Spleen (tissue), 13 donors: ENCODE measurements at places on chromosomes 2 and 18. TPM values are rescaled to one million over a fixed set of nuclear protein-coding genes. Genes with fewer than 3 reads are reported as not detected.

Gene IL37
- not detected for total RNA-seq

Gene MYO7B
- 48.9 TPM for total RNA-seq

Gene STPG4
- 0.89 TPM for total RNA-seq

Gene RNF152
- total RNA-seq = 5.9 TPM

Gene MOCOS
- 1.0 TPM for total RNA-seq

Gene PROKR1
- total RNA-seq = not detected

GRCh38 chr2:10392951-10393639 is 55.0 kb downstream of the ODC1 start:
- no peaks in the 10 kb centered on the region for H3K36me3 ChIP-seq
- H3K27me3 ChIP-seq = no peaks in the 10 kb centered on the region
- H3K4me3 ChIP-seq = no peak overlapping the region
- peak overlapping the region; percentile 31 for H3K27ac ChIP-seq
- DNase-seq = no peak
- H3K4me1 ChIP-seq = peaks cover 13% of the 10 kb centered on the region

- no peak overlapping the region for H3K4me3 ChIP-seq
- no peaks in the 10 kb centered on the region for H3K27me3 ChIP-seq
- DNase-seq = no peak
- no peaks in the 10 kb centered on the region for H3K36me3 ChIP-seq
- no peak overlapping the region for H3K27ac ChIP-seq
These were observed 898.1 kb downstream of the EPHA4 start for GRCh38 chr2:220674033-220674432.

GRCh38 chr2:19140463-19141208 is 217.8 kb downstream of the OSR1 start:
- no peaks in the 10 kb centered on the region for H3K4me1 ChIP-seq
- no peaks in the 10 kb centered on the region for H3K27me3 ChIP-seq
- no peaks in the 10 kb centered on the region for H3K36me3 ChIP-seq
- H3K4me3 ChIP-seq = no peak overlapping the region
- no peak overlapping the region for H3K27ac ChIP-seq

GRCh38 chr2:240213476-240214421 is 73.3 kb upstream of the OTOS start:
- H3K27ac ChIP-seq = no peak overlapping the region
- DNase-seq = peak; percentile 65
- H3K27me3 ChIP-seq = peaks cover 14% of the 10 kb centered on the region
- H3K36me3 ChIP-seq = no peaks in the 10 kb centered on the region
- H3K4me1 ChIP-seq = no peaks in the 10 kb centered on the region

- no peaks in the 10 kb centered on the region for H3K36me3 ChIP-seq
- no peak overlapping the region for H3K27ac ChIP-seq
- no peak overlapping the region for H3K4me3 ChIP-seq
- DNase-seq = no peak
- no peaks in the 10 kb centered on the region for H3K4me1 ChIP-seq
These were observed 233.4 kb downstream of the AGPS start for GRCh38 chr2:177625744-177626650.

DNA sequence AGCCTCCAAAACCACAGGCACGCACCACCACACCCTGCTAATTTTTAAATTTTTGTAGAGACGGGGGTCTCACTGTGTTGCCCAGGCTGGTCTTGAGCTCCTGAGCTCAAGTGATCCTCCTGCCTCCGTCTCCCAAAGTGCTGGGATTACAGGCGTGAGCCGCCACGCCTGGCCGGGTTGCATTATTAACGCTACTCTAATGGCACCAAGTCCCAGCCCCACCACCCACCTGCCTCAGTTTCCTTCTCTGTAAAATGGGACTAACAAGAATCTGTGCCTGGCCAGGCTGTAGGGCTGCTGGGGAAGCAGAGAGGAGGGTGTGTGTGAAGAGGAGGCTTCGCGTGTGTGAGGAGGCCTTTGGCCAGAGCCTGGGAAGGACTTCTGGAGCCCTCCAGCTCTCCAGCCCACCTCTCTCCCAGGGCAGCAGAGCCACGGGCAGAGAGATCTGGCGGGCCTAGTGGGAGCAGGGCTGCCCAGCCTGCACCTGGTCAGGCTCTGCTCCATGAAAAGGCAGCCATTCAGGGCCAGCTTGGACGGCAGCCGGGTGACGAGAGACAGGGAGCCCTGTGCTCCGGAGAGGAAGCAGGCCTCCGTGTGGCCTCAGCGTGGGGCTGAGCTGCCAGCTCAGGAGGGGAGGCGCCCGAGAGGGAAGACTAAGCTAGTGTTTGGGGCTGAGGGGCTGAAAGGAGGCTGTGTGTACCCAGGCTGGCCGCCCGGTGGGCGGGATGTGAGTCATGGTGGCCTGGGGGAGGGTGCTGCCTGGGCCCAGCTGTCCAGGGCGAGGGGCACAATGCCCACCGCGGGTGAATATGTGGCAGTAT is 7.4 kb upstream of the B3GNT7 start:
- no peak for DNase-seq
- no peak overlapping the region for H3K4me3 ChIP-seq
- no peaks in the 10 kb centered on the region for H3K36me3 ChIP-seq
- H3K27ac ChIP-seq = no peak overlapping the region
- peaks cover 31% of the 10 kb centered on the region for H3K4me1 ChIP-seq
- no peaks in the 10 kb centered on the region for H3K27me3 ChIP-seq

GRCh38 chr2:179252423-179252822 is 12.2 kb downstream of the SESTD1 start:
- H3K4me3 ChIP-seq = no peak overlapping the region
- H3K27me3 ChIP-seq = no peaks in the 10 kb centered on the region
- no peak overlapping the region for H3K27ac ChIP-seq
- peaks cover 46% of the 10 kb centered on the region for H3K4me1 ChIP-seq

DNA sequence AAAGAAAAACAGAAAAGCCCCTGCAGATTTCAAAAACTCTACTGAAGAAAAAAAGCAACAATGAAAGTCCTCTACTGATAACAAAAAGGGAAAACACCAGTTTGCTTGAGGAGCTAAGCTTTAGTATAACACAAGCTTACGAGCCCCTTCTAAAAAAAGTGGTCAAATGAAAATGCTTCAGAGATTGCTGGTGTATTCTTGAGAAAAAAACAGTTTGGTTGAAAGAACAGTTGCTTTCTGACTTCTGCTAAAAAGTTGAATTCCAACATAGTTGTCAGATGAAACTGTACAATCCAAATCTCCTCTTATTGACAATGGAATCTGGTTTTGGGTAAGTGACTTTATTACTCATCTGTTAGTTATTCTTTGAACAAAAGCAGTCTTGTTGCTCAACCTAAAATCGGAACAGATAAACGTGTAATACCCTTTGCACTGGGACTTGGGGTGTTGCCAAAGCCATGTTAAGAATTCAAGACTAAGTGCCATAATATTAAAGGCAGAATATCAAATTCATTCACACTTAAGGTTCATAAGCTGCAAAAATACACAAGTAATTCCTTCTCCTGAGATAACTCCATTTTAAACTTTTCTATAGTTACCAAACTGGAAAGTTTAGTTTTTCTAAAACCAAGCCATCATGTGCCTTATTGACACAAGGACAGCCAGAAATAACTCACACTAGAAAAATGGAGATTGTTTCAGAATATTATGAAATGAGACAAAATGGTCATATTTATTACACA is 45.3 kb upstream of the SPAG16 start:
- DNase-seq = no peak
- H3K27me3 ChIP-seq = peaks cover 3% of the 10 kb centered on the region
- no peak overlapping the region for H3K27ac ChIP-seq

DNA sequence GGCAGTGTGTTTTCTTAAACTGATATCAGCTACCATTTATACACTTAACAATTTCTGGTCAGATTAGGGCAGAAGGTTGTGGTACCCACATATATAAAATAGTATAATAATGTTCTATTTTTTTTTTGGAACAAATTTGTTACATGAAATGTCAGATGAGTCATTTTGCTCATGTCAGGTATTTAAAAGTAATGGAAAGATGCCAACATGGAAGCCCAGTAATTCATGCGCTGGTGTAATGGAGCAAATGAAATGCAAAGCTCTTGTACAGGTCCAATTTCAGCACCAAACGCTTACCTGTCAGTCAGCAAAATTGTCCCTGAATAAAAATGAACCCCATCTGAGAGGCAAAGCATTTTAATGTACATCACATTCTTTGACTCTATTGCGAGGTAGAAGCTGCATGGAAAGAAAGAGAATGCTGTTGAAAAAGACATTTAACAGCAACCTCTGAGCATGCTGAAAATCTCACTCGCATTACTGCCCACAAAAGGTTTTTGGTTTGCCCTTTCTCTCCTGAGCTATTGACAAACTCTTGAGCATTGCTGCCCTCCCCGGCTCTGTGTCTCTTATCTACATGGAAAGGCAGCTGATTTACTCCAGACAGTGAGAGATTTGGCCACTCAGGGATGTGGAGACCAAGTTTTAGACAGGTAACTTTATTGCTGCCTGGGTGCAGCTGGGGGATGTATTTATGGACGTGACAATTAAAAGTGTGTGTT is 217.5 kb downstream of the CAMKMT start:
- no peak overlapping the region for H3K4me3 ChIP-seq
- no peaks in the 10 kb centered on the region for H3K27me3 ChIP-seq
- H3K4me1 ChIP-seq = no peaks in the 10 kb centered on the region
- no peak overlapping the region for H3K27ac ChIP-seq
- DNase-seq = no peak
